ENCODE measurements at places on chromosomes 16 and 17.

GRCh38 chr17:6941989-6942388 is 53.9 kb upstream of the ALOX12 start:
- DNase-seq, result no peak

DNA sequence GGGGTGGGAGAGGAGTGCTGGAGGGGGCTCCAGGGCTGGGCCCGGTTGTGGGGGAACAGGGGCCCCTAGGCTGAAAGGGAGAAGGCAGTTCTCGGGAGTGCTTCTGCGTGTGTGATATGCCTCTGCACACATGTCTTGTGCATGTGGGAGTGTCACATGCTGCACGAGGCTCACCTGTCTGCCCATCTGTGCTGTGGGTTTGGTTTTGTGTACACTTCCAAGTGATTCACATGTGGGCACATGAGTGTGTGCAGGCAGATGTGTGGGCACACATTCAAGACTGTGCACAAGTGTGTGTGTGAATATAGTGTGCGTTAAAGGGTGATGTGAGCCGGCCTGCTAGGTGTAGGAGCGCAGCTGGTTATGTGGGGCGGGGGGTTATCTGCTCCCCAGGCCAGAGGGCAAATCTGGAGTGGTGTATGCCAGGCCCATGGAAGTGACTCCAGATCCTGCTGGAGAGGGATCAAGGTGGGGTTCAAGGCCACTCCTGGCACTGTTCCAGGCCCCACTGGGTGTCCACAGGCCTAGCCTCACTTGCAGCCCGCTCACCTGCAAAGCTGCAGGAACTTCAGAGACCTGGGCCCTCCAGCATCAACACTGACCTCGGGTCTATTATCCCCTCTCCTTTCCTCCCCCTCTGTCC is 3.8 kb upstream of the BAHCC1 start:
- DNase-seq, result no peak

- DNase-seq, result no peak
These were observed 175.5 kb upstream of the SDK2 start for GRCh38 chr17:73819440-73820395.

GRCh38 chr17:58694826-58695225 is 2.4 kb downstream of the RAD51C start:
- DNase-seq, result peak; percentile 19

- DNase-seq, result no peak
These were observed 7.2 kb upstream of the IGFALS start for GRCh38 chr16:1800701-1801100.

DNA sequence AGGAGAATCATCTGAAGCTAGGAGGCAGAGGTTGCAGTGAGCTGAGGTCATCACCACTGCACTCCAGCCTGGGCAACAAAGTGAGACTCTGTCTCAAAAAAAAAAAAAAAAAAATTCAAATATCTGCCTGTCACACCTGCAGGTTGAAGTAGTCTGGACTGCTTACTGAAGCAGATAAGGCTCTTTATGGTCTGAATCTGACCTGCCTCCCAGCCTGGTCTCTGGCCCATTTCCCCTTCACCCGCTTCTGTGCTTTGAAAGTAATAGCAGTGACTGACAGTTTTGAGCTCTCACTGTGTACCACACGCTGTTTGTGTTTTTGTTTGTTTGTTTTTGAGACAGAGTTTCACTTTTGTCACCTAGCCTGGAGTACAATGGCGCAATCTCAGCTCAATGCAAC is 5.8 kb downstream of the SEZ6L2 start:
- DNase-seq, result no peak

GRCh38 chr16:80463751-80464495 is 76.9 kb upstream of the DYNLRB2 start:
- no peak for DNase-seq

GRCh38 chr16:16992975-16993765 is 477.6 kb downstream of the XYLT1 start:
- no peak for DNase-seq

GRCh38 chr16:17501321-17501720 is 30.6 kb upstream of the XYLT1 start:
- no peak for DNase-seq

- peak; percentile 37 for DNase-seq
These were observed 30.8 kb downstream of the NDEL1 start for GRCh38 chr17:8466456-8466855.

GRCh38 chr17:63963123-63963522 is 9.6 kb downstream of the SCN4A start:
- DNase-seq, result no peak

DNA sequence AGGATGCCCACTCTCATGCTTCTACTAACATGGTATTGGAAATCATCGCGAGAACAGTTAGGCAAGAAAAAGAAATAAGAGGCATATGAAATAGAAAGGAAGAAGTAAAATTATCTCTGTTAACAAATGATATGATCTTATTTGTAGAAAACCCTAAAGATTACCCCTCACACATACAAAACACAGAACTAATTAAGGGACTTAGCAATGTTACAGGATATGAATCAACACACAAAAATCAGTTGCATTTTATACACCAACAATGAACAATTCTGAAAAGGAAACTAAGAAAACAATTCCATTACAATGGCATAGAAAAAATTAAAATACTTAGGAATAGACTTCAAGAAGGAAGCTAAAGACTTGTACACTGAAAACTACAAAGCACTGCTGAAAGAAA is 2.7 kb upstream of the CAPNS2 start:
- no peak for DNase-seq

- DNase-seq, result no peak
These were observed 267.6 kb downstream of the STX8 start for GRCh38 chr17:9308069-9308468.

DNA sequence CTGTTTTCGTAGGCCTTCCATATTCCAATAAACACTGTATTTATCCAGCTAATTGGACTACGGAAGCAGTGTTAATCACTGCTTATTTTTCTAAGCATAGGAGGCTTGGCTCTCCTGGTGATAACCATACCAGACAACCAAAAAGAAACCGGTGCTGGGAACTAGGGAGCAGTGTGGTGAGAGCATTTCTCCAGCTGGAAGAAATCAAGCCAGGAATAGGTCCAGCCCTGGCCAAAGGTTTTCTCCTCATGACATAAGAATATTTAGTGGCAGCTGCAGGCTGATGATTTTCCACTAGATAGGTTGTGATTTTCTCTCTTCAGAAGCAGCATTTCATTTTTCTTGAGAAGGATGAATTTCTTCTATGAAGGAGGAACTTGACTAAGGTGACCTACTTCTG is 141.5 kb downstream of the TRIM37 start:
- DNase-seq, result no peak

- no peak for DNase-seq
These were observed 56.5 kb downstream of the SPAG9 start for GRCh38 chr17:51064061-51064735.

GRCh38 chr17:27329146-27329805 is 35.4 kb downstream of the WSB1 start:
- DNase-seq, result no peak

GRCh38 chr16:50581845-50582244 is 33.6 kb downstream of the NKD1 start:
- no peak for DNase-seq

- no peak for DNase-seq
These were observed 15.7 kb downstream of the HELZ start for GRCh38 chr17:67229109-67229955.

All from iris pigment epithelial cell (primary cell).